ENCODE measurements at places on chromosomes 2 and 18.

GRCh38 chr2:109206569-109207146, 77.7 kb downstream of the SH3RF3 start:
- DNase-seq, result peak; percentile 10

- DNase-seq, result no peak
These were observed 72.7 kb downstream of the ACVR1 start for GRCh38 chr2:157803476-157803875.

DNA sequence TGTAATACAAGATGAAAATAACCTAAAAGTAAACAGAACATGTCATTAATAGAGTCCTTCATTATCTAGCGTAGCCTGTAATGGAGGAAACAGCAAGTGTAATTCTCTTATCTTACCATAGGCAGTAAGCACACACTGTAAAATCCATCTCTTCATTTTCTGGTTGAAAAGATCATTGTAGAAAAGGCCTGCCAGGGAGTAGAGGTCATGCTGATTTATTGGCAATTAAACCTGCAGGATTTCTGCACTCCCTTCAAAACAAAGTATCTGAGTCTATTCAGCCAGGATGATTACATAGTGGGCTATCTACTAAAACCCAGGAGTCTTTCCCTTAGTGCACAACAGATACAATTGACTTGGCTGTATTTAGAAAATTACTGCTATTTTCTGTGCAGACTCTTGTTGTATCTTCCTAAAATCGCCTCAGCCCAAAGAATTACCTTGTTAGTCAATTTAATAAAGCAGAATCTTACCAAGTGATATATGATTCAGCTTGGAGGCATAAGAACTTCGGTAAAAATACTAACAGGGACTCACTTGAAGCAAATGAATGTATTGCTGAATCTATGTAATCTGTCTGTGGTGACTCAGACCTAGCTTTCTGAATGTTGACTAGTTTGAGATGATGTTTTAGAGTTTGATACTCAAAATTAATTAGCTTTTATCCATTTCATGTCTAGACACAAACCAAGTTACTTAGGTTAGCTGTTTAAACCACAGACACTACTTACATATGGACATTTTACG, 250.4 kb upstream of the STON1 start:
- no peak for DNase-seq

DNA sequence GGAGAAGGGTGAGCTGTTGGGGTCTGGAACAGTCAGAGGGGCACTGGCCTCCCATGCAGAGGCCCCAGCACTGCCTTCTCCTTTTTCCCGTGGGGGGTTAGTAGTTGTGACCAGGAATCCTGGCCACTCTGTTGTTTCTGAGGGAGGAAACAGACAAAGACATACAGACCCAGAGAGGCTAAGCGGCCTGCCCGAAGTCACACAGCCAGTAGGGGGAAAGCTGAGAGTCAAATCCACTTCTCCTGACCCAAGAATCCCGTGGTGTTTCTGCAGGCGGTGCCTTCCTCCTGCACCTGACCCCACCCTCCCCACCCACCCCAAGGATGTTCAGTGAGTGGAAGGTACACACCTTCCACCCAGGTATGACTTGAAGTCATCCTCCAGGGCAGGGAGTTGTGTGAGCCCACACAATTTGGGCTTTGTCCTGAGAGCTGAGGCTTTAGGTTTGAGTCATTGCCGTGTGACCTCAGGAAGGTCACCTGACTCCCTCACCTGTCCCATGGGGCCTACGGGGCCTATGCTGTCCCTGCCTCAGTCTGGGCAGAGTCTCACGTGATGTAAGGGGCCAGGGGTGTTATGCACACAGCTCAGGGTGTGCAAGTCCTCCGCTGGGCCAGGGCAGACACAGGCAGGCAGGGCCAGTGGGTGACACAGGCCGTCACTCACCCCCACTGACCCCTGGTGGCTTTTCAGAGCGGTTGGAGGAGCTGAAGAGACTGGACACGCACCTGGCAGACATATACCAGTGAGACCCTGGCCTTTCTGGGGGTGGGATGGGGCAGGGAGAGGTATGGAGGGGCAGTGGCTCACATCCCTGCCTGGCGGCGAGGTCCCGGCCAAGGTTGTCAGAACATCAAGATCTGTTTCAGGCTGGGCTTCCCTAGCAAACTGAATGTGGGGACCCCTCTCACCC, 5.0 kb downstream of the NT5DC4 start:
- DNase-seq, result no peak

DNA sequence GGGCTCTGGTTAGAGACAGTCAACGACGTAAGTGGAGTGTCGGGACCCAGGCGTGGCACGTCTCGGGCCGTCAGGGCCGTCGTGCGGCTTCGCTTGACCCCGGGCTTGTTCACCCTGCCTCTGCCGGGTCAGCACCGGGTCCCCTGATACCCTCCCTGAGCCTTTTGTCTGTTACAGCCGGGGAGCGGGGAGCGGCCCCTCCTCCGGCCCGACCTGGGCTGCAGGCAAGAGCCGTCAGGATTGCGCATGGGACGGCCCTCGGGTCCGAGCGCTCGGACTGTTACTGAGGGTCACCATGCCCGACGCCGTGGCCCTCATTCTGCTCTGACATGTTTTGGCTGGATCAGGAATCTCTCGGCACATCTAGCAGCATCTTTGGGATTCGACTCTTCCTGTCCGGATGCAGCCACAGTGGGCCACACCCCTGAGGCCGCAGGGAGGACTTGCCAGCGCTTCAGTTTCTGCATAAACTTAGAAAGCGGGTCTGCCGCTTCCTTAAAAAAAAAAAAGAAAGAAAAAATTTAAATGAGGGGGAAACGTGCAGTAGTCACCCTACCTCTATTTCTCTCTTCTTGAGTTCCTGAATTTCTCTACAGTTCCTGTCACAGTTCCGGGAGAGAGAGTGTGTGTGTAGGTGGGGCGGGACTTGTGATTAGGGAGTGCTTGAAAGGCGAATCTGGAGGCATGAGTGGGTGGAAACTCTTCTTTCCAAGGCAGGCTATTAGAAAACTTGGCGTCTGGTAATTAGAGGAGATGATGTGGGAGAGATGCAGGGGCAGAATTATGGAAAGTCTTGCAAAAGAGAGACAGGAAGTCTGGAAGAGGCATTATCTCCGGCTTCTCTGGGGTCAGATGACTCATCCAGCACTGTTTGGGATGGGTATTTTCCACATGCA, 909 bp downstream of the TMEM87B start:
- peak; percentile 40 for DNase-seq

- DNase-seq, result no peak
These were observed 10.4 kb upstream of the DNAH7 start for GRCh38 chr2:196079052-196079451.

DNA sequence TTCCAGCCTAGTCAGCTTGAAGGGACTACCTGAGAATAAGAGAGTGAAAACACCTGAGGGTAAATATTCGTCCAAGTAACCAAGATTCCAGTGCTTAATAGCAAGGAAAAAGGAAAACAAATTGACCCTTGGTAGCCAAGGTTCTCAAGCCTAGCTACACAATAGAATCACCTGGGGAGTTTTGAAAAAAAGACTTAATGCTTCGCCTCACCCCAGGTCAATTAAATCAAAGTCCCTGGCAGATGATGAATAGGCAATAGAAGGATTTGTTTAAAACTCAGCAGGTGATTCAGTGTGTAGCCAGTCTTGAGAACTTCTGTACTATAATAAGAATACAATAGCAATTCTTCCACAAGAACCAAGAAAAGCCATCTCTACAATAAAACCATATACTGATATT, 500.2 kb downstream of the XIRP2 start:
- DNase-seq, result no peak
